ENCODE measurements at places on chromosomes 16 and 17.

GRCh38 chr17:3890082-3890877, 2.6 kb downstream of the CAMKK1 start:
- H3K4me3 ChIP-seq, result no peak overlapping the region
- no peak overlapping the region for H3K27ac ChIP-seq
- no peaks in the 10 kb centered on the region for H3K27me3 ChIP-seq
- peaks cover under 1% of the 10 kb centered on the region for H3K36me3 ChIP-seq

- no peak for DNase-seq
- H3K27ac ChIP-seq, result no peak overlapping the region
- H3K4me3 ChIP-seq, result no peak overlapping the region
- no peaks in the 10 kb centered on the region for H3K27me3 ChIP-seq
Observed at GRCh38 chr17:77640252-77640651, 318.3 kb upstream of the TNRC6C start.

- peaks cover 18% of the 10 kb centered on the region for H3K36me3 ChIP-seq
- no peak overlapping the region for H3K4me3 ChIP-seq
- H3K27ac ChIP-seq, result no peak overlapping the region
- DNase-seq, result no peak
- H3K4me1 ChIP-seq, result peaks cover under 1% of the 10 kb centered on the region
- H3K27me3 ChIP-seq, result no peaks in the 10 kb centered on the region
Observed at GRCh38 chr16:10525214-10525825, 55.1 kb downstream of the EMP2 start.

DNA sequence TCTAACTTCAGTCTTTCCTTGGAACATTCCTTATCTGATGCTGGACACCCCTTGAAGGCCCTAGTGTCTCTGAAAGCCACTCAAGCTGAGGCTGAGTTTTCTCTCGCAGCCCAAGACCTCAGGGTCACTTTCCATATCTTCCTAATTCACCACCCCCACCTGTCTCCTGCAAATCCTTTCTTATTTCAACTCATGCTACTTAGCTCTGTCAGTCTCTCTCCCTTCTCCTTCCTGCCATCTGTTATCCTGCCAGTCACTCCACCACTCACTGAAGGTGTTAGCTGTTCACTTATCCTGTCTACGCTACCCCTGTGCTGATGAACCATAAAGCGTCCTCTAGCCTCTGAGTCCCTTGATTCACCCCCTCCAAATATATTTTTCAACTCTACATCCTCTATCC, 143.9 kb upstream of the SHISA6 start:
- H3K36me3 ChIP-seq, result no peaks in the 10 kb centered on the region
- H3K27ac ChIP-seq, result no peak overlapping the region
- no peaks in the 10 kb centered on the region for H3K4me1 ChIP-seq

- H3K27ac ChIP-seq, result no peak overlapping the region
- no peak overlapping the region for H3K4me3 ChIP-seq
- no peaks in the 10 kb centered on the region for H3K36me3 ChIP-seq
- H3K27me3 ChIP-seq, result no peaks in the 10 kb centered on the region
- no peak for DNase-seq
- H3K4me1 ChIP-seq, result peaks cover 23% of the 10 kb centered on the region
Observed at GRCh38 chr16:67598527-67598926, 36.2 kb downstream of the CTCF start.

DNA sequence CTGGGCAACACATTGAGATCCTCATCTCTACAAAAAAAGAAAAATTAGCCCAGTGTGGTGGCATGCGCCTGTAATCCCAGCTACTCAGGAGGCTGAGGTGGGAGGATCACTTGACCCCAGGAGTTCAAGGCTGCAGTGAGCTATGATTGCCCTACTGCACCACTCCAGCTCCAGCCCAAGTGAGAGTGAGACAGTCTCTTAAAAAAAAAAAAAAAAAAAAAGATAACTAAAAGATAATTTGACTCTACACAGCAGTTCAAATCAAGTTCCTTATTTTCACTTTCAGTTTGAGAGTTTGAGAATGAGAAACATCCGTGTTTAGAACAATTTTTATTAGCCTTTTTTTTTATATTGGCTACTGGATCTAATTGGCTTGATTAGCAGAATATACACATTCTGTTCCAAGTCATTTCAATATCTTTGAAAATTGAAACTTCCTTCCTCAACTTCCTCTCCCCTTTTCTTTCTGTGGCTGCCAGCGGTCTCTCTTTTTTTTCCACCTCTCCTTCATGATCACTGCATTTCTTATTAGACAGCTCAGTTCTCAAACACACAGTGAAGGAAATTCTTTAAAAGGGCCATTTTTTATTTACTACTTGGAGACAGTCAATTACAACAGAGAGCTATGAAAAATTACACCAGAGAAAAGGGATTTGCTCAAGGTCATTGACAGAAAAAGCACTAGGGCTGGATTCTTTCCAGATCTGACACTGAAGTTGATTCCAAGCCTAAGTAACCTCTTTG, 4.5 kb upstream of the ACSF2 start:
- DNase-seq, result no peak
- H3K27ac ChIP-seq, result peak overlapping the region; percentile 61
- no peaks in the 10 kb centered on the region for H3K27me3 ChIP-seq
- H3K36me3 ChIP-seq, result no peaks in the 10 kb centered on the region

DNA sequence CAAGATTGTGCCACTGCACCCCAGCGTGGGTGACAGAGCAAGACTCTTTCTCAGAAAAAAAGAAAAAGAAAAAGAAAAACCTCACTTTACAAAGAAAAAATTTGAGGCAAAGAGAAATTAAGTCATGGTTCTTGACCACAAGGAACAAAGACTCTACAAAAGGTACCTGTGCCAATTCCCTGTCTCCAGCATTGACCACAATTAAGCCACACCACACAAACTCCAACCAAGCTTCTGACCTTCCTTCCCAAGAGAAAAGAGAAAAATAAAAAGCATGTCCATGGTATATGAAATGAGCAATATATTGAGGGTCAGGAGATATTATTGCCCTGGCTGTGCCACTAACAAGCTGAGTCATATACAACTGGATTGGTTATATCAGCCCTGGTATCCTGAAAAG, 146.3 kb upstream of the NOG start:
- no peaks in the 10 kb centered on the region for H3K36me3 ChIP-seq
- H3K27me3 ChIP-seq, result no peaks in the 10 kb centered on the region
- H3K27ac ChIP-seq, result no peak overlapping the region
- no peak for DNase-seq
- H3K4me3 ChIP-seq, result no peak overlapping the region
- no peaks in the 10 kb centered on the region for H3K4me1 ChIP-seq

DNA sequence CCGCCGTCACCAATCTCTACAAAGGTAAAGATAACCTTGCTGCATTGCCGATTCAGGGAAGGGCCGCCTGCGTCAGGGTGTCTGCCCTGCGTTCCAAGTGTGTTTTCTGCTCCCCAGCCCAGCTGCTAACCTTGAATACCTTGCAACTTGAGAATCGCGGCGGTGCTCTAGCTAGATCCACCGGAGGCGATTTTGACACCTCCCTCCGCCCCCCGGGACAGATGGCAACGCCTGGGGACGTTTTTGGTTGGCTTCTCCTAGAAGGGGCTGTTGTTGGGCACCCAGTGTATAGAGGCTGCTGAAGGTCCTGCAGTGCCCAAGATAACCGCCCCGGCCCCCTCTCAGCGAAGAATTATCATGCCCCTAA, 1.5 kb downstream of the HAPSTR1 start:
- DNase-seq, result no peak
- H3K27ac ChIP-seq, result peak overlapping the region; percentile 100
- H3K27me3 ChIP-seq, result no peaks in the 10 kb centered on the region
- H3K4me1 ChIP-seq, result peaks cover 55% of the 10 kb centered on the region

- peak within 1 kb of the TSS; percentile 53 for H3K4me3 ChIP-seq
- H3K27ac ChIP-seq, result peak within 1 kb of the TSS; percentile 89
- DNase-seq, result peak; percentile 83
- no peaks in the 10 kb centered on the region for H3K27me3 ChIP-seq
- H3K36me3 ChIP-seq, result no peaks in the 10 kb centered on the region
Observed at GRCh38 chr16:66366433-66367299, at the start of gene CDH5. TSS of gene CDH5 (plus strand) at chr16:66366691. CDS start at chr16:66379338, 12,647 bp downstream.

DNA sequence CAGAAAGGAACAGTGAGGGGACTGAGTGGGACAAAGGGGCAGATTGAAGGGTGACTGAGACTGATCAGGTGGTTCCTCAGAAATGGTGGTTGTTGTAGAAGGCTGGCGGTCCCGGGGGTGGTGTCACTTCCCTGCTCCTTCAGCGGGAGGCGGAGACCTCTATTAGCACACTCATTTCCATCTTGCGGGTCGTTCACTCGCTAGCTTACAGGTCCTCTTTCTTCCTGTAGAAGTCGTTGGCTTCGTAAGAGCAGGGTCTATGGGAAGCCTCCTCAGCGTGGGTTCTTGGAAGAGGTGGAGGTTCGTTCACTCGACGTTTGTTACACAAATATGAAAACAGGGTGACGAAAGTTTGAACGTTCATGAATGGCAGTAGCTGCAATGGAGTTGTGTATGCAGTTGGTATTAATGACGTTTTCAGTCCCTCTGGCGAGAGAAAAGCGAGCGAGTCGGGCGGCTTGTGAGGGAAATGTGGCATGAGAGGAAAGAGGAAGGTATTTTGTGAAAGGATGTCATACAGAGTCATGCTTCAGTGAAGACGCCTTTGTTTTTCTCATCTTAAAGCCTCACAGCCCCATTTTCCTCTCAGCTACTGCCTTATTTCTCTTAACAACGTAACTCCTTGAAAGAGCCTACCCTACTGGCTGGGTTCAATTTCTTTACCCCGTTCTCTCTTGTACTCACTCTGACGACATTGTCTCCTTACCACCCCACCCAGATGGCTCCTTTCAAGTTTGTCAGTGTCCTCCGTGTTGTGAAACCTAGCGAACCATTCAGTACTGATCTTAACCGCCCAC, 667 bp downstream of the EFCAB13 start:
- peak overlapping the region; percentile 95 for H3K27ac ChIP-seq
- no peaks in the 10 kb centered on the region for H3K36me3 ChIP-seq
- H3K4me1 ChIP-seq, result peaks cover 2% of the 10 kb centered on the region
- H3K4me3 ChIP-seq, result peak overlapping the region; percentile 81

DNA sequence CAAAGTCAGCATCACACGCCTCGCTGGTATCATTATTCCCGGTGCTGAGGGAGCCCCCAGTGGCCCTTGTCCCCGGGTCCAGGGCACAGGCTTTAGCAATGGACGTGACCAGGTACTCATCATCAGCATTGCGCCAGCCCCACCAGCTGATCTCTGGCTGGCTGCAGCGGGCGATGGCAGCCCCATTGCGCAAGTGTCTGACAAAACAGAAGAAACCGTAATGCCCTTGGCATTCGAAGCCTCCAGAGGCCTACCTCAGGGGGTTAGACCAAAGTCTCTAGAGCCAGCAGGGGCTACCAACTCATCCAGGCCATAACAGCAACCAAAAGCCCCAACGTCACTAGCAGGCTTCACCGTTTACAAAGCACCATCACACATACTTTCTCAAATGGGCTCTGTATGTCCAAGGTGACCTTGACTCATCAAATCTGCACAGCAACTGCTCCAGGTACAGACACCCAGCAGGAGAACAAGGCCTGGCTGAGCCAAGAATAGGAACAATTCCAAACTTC, 7.3 kb downstream of the MTMR4 start:
- DNase-seq, result peak; percentile 56
- H3K27me3 ChIP-seq, result no peaks in the 10 kb centered on the region
- peaks cover 43% of the 10 kb centered on the region for H3K36me3 ChIP-seq
- peaks cover 7% of the 10 kb centered on the region for H3K4me1 ChIP-seq
- H3K4me3 ChIP-seq, result no peak overlapping the region
- no peak overlapping the region for H3K27ac ChIP-seq

GRCh38 chr16:14600164-14600563, 29.9 kb downstream of the PARN start:
- H3K4me3 ChIP-seq, result no peak overlapping the region
- H3K36me3 ChIP-seq, result peaks cover 95% of the 10 kb centered on the region
- DNase-seq, result no peak
- H3K4me1 ChIP-seq, result no peaks in the 10 kb centered on the region

DNA sequence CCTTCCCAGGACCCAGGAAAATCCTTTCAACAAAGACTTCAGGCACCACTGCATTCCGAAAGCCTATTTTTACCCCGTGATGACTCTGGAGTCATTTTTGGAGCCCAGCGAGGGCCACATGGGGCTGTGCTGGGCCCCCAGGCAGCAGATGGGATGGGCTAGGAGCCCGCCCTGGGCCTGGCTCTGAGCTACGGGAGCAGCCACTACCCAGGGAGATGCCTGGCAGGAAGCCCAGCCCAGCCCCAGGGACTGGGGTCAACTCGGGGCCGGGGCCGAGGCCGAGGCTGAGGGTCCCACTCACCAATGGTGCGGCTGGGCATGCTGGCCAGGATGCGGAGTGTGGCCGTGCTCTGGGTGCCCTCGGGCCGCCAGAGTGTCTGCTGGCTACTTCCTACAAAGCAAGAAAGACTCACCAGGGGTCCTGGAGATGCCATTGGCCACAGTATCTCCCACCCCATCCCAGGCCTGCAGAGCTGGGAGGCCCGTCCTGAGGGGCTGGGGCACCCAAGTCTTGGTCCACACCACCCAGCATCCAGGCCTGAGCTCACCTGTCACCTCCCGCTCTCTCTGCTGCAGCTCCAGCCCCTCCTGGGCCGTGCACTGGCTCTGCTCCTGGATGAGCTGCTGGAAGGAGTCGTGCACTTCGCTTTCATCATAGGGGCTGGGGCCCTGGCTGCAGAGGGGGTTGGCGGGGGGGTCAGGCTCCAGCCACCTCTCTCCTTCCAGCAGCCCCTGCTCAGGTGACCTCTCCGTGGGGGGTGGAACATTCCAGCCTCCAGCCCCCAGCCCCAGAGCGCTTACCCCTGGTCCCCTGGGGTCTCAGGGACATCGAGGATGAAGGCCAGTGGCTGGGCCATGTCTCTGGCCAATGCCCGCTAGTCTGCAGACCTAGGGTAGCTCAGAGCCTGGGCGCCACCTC, 2.3 kb downstream of the TMC6 start:
- no peak for DNase-seq
- peaks cover 47% of the 10 kb centered on the region for H3K4me1 ChIP-seq
- H3K36me3 ChIP-seq, result peaks cover 49% of the 10 kb centered on the region
- peak overlapping the region; percentile 88 for H3K27ac ChIP-seq
